ENCODE measurements at places on chromosomes 12 and 14.

DNA sequence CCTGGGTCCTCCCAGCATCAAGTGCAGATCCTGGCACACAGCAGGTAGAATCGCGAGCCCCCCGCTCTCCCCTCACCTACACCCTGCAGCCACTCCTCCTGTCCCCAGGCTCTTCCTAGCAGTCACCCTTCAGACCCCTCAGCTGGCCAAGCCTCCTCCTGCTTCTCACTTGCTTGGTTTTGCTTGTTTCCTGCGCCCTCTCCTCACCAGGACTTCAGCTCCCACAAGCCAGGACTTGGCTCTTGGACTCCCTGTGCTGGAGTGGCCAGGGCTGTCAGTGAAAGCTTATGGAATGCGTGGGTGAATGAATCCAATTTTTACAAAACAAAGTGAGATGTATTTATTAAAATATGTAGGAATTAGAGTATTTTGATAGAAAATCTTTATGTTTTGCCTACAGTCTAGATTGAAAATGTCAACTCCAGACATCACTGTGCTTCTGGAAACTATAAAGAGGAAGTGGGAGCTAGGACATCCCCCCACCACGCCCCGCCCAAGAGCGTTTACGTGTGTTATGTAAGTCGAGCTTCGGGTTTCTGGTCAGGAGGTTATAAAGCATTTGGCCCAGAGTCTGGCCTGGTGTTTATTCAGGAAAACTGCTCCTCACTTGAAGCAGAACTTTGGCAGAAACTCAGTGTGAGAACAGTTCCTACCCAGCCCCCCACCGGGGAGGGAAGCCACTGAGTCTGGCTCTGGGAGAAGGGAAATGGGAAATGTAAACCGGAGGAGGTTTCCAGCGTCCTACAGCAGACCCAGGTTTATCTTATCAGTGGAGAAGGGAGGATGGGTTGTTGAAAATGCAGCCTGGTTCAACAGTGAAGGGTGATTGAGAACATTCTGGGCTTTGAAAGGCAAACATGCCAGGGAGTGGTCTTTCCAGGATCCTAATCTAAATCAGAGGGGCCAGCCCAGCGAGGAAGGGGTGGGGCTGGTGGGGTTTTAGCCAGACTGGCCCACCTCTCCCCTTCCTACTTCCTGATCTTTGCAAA lies 8.8 kb downstream of the ALDH2 start:
- peaks cover 5% of the 10 kb centered on the region for H3K4me1 ChIP-seq
- H3K36me3 ChIP-seq = peaks cover 16% of the 10 kb centered on the region
- DNase-seq = peak; percentile 94
- peak overlapping the region; percentile 27 for H3K4me3 ChIP-seq
- peak overlapping the region; percentile 83 for H3K27ac ChIP-seq

DNA sequence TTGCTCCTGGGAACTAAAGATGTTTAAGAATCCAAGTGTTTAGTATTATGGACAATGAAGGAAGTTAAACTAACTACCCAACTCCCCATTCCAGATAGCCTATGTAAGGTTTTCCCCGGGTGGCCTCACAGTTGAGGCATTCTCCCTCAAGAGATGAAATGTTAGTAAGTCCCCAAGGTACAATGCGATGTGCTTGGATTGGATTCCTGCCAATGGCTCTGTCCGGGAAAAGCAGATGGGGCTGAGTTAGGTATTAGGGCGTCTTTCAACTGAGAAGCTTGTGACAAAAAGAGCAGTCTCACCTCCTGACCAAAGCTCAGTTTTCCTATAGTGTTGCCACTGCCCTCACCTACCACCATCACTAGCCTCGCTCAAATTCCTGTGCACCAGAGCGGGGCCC lies 64.8 kb upstream of the E2F7 start:
- no peak for DNase-seq
- H3K4me1 ChIP-seq = no peaks in the 10 kb centered on the region
- H3K27me3 ChIP-seq = no peaks in the 10 kb centered on the region
- no peaks in the 10 kb centered on the region for H3K36me3 ChIP-seq
- no peak overlapping the region for H3K4me3 ChIP-seq

- no peak overlapping the region for H3K27ac ChIP-seq
- no peaks in the 10 kb centered on the region for H3K27me3 ChIP-seq
- no peaks in the 10 kb centered on the region for H3K4me1 ChIP-seq
- no peak for DNase-seq
- no peaks in the 10 kb centered on the region for H3K36me3 ChIP-seq
- no peak overlapping the region for H3K4me3 ChIP-seq
These were observed 10.3 kb upstream of the MTA1 start for GRCh38 chr14:105409364-105409763.

DNA sequence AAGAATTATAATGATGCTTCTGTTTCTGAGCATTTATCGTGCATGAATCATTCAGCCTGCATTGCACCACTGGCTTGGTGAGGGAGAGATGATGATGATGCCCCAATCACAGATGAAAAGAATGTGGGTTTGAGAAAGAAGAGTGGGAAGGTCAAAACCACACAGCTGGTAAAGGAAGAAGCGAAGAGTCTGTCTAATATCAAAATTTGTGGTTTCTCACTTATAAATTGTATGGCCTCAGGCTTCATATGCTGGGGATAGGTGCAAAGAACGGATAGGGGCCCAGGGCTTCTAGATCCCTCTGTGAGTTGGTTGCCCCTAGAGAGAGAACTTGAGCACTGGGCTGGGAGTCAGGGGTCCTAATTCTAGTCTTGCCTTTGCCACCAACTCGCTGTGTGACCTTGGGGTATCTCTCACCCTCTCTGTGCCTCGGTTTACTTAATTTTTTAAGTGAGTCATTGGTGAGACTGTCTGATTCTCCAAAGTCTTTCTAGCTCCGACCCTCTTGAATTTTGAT lies 2.2 kb downstream of the OASL start:
- H3K27me3 ChIP-seq = no peaks in the 10 kb centered on the region
- no peak overlapping the region for H3K4me3 ChIP-seq
- H3K36me3 ChIP-seq = no peaks in the 10 kb centered on the region
- no peak overlapping the region for H3K27ac ChIP-seq

GRCh38 chr12:106327309-106327869 lies 24.9 kb downstream of the TCP11L2 start:
- no peak overlapping the region for H3K27ac ChIP-seq
- peaks cover 85% of the 10 kb centered on the region for H3K36me3 ChIP-seq
- peaks cover 9% of the 10 kb centered on the region for H3K4me1 ChIP-seq
- no peaks in the 10 kb centered on the region for H3K27me3 ChIP-seq
- no peak overlapping the region for H3K4me3 ChIP-seq

GRCh38 chr12:19220205-19220604 lies 90.7 kb downstream of the PLEKHA5 start:
- H3K4me1 ChIP-seq = peaks cover 19% of the 10 kb centered on the region
- H3K27ac ChIP-seq = no peak overlapping the region
- H3K27me3 ChIP-seq = no peaks in the 10 kb centered on the region
- DNase-seq = no peak

DNA sequence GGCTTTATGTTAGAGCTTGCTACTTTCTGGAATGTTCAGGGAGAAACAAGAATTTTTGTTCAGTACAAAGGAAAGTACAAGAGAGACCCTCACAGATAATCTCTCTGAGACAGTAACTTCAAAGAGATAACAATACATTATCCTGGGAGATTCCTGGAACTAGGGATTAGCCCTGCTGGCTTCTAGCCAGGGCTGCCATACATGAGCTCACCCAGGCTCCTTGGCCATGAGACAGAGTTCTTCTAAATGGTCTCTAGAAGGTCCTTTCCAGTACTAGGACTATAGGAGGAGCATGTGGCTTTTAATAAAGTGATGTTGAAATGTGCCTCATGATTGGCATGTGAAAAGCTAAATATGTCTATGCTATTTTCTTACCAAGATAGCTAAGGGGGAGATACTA lies 342.5 kb downstream of the EMP1 start:
- no peak overlapping the region for H3K27ac ChIP-seq
- H3K4me1 ChIP-seq = no peaks in the 10 kb centered on the region
- no peaks in the 10 kb centered on the region for H3K27me3 ChIP-seq
- H3K36me3 ChIP-seq = no peaks in the 10 kb centered on the region

DNA sequence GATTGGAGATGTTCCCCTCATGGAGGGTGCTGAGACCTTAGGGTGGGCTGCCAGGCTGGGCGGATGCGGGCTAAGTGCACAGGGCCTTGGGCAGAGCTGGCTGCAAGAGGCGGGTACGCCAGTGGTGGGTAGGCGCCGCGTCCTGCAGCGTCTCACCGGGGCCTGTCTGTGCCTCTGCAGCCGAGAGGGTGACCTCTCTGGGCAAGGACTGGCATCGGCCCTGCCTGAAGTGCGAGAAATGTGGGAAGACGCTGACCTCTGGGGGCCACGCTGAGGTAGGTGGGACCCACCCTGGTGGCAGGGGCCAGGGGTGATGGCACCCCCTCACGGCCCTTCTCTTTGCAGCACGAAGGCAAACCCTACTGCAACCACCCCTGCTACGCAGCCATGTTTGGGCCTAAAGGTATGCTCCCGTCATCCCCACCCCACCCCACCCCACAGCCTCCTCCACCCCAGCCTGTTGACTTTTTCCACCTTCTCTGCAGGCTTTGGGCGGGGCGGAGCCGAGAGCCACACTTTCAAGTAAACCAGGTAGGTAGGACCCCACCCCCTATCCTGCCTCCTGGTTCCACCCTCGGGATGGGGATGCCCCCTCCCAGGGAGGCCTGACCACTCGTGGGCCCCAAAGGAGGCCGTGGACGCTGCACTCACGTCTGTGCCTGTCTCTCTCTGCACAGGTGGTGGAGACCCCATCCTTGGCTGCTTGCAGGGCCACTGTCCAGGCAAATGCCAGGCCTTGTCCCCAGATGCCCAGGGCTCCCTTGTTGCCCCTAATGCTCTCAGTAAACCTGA lies 1.5 kb downstream of the CRIP1 start:
- H3K36me3 ChIP-seq = no peaks in the 10 kb centered on the region
- peak overlapping the region; percentile 98 for H3K27ac ChIP-seq
- peaks cover 85% of the 10 kb centered on the region for H3K4me1 ChIP-seq
- H3K27me3 ChIP-seq = no peaks in the 10 kb centered on the region
- peak overlapping the region; percentile 63 for H3K4me3 ChIP-seq
- DNase-seq = no peak

- H3K27ac ChIP-seq = no peak overlapping the region
- H3K27me3 ChIP-seq = no peaks in the 10 kb centered on the region
- no peaks in the 10 kb centered on the region for H3K36me3 ChIP-seq
- DNase-seq = no peak
- peaks cover 12% of the 10 kb centered on the region for H3K4me1 ChIP-seq
These were observed 2.1 kb upstream of the IL23A start for GRCh38 chr12:56336361-56337167.

GRCh38 chr14:93089521-93090269 lies 26.0 kb downstream of the ITPK1 start:
- no peak for DNase-seq
- no peaks in the 10 kb centered on the region for H3K27me3 ChIP-seq
- no peak overlapping the region for H3K27ac ChIP-seq
- H3K4me1 ChIP-seq = peaks cover 36% of the 10 kb centered on the region

DNA sequence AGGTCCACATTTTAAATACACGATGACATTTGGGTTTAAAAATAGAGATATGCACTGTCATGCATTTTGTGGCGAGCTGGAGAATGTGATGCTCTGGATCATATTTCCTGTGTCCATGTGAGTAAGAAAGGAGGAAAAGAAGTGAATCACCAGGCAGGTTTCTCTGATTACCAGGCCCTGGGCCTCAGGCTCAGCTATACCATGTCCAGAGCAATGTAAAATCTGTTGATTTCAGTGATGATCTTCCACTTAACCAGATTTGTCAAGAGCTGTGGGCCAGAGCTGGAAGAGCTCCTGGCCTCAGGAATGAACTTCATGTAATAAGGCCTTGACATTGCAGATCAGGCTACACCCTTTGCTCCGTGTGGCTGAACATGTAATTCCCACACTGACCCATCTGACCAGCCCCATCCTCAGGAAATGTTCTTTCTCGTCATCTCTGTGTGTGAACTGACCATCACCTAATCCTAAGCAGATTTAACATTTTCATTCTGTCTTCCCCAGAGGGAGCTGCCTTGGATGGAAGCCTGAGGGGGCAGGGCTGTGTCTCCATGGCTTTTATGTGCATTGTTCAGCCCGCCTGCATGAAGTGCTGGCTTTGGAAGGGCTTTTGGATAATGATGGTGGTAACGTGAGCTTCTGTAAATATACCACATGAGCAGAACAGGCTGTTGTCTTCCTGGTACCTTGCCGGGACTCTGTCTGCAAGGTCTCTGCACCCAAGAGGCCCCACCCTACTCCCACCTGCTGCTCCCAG lies 54.5 kb downstream of the CRACR2A start:
- no peaks in the 10 kb centered on the region for H3K4me1 ChIP-seq
- H3K27ac ChIP-seq = no peak overlapping the region
- H3K36me3 ChIP-seq = no peaks in the 10 kb centered on the region
- H3K27me3 ChIP-seq = no peaks in the 10 kb centered on the region

GRCh38 chr12:85029456-85029855 lies 6.6 kb downstream of the TSPAN19 start:
- no peak overlapping the region for H3K4me3 ChIP-seq
- H3K4me1 ChIP-seq = no peaks in the 10 kb centered on the region
- no peaks in the 10 kb centered on the region for H3K36me3 ChIP-seq
- H3K27ac ChIP-seq = no peak overlapping the region
- no peaks in the 10 kb centered on the region for H3K27me3 ChIP-seq

DNA sequence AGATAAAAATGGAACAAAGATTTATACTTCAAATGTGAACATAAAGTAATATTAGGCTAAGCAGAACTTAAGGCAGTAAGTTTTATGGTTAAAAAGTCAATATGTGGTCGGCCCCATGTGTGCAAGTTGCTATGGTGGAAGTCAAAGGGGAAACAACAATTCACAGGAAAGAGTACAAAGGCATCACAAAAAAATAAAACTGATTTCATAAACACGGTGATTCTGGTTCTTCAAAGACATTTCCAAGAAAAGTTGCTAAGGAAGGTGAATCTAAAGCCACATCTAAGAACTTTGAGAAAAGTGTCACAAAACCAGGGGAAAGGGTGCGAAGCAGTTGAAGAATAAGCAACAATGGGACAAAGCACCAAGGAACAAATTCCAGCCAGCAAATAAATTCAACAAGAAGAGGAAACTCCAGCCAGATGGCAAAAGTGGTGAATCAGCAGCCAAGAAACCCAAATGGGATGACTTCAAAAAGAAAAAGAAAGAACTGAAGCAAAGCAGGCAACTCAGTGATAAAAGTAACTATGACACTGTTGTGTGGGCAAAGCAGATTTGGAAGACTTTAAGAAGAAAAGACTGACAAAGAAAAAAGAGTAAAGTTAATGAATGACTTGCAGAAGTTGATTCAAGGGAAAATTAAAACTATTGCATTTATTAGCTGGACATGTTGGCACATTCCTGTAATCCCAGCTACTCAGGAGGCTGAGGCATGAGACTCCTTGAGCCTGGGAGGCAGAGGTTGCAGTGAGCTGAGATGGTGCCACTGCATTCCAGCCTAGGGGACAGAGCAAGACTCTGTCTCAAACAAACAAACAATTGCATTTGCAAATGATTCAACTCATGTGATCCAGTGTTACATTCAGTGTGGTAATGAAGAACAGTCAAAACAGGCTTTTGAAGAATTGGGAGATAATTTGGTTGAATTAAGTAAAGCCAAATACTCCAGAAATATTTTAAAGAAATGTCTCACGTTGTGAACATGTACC lies 19.5 kb downstream of the PTGDR start:
- H3K27me3 ChIP-seq = peaks cover 13% of the 10 kb centered on the region
- DNase-seq = no peak
- no peak overlapping the region for H3K4me3 ChIP-seq
- H3K36me3 ChIP-seq = no peaks in the 10 kb centered on the region
- no peaks in the 10 kb centered on the region for H3K4me1 ChIP-seq
